ENCODE measurements at places on chromosomes 3 and 15. TPM values are rescaled to one million over a fixed set of nuclear protein-coding genes. Genes with fewer than 3 reads are reported as not detected.

Gene DPPA2
- total RNA-seq: not detected

- DNase-seq: peak; percentile 62
Measured at GRCh38 chr15:85044251-85044853, 62.7 kb downstream of the PDE8A start.

DNA sequence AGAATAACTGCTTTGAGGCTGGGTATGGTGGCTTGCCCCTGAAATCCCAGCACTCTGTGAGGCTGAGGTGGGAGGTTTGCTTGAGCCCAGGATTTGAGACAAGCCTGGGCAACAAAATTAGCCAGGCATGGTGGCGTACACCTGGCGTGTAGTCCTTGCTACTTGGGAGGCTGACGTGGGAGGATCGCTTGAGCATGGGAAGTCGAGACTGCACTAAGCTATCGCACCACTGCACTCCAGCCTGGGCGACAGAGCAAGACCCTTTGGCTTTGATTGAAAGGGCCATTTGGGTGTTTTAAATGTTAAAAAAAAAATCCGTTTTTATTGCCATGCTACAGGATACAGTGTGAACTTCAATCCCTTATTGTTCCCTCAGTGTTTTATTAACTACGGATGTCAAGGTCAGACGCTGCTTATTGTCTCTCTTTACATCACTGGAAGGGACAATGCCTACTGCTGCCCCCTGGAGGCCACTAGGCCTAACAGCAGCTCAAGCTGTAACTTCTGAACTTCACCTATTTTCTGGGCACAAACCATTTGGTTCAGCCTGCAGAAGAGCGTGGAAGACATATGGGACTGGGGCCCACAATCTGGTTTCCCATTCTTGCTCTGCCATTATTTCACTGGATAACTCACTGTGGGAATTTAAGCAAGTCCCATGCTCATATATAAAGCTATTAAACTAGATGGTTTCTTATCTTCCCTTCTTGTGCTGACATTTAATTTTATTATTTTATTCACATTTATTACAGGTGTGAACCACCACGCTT lies 15.3 kb upstream of the IREB2 start:
- peak; percentile 45 for DNase-seq

DNA sequence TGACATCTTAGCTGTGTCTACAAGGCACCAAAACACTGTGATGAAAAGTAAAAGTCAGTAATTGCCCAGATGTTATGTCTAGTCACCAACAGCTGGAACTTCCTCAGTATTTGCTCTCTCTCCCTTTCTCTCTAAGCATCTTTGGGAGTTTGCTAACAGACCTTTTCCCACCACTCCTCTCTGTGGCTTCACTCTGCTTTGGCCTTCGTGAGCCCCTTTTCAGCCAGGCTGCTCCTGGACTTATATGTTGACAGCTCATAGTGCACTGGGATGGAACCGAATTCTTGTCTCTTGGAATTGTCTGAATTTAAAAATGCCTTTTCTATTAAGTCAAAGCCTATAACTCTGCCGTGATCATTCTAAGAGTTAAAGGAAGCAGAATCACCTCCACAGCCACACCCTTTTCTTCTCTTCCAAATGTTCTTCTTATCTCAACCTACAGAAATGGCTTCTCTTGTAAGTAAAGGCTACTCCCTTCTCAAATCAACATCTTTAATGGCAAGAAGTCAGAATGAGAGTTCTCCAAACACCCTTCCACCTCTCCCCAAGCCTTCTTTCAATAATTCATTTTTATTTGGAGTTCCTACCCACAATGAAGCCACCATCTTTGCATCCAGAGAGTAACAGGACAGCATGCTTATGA lies 17.2 kb upstream of the FOXP1 start:
- no peak for DNase-seq

DNA sequence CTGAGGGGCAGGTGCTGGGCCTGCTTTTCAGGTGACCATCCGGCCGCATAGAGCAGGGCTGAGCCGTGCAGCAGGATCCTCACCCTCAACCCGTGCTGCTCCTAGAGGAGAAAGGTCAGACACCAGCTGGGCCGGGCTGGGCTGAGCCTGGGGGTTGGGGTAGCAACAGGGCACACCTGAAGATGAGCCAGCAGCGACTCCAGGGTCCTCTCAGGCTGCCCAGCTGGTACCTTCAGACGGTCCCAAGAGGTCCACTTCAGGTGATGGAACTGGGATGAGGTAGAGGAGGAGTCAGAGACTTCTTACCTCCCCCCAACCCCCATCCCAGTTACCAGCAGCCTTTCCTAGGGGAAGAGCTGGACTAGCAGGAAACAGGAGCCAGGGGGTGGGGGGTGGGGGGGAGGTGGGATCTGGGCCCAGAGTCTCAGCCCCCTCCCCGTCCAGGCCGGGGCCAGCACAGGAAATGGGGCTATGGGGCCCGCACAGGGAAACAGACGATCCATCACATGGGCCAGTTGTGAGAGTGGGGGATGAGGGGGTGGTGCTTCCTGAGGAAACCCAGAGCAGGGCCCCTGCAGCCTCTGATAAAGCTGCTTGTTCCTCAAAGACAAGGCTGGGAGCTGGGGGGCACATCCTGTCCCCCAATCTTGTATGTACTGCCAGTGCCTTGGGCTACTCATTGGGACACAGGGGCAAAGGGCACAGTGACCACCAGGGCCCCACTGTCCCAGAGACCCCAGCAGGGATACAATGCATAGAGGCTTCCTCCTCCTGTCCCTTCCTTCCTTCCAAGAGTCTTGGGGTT lies 3.0 kb downstream of the INKA1 start:
- DNase-seq: no peak

DNA sequence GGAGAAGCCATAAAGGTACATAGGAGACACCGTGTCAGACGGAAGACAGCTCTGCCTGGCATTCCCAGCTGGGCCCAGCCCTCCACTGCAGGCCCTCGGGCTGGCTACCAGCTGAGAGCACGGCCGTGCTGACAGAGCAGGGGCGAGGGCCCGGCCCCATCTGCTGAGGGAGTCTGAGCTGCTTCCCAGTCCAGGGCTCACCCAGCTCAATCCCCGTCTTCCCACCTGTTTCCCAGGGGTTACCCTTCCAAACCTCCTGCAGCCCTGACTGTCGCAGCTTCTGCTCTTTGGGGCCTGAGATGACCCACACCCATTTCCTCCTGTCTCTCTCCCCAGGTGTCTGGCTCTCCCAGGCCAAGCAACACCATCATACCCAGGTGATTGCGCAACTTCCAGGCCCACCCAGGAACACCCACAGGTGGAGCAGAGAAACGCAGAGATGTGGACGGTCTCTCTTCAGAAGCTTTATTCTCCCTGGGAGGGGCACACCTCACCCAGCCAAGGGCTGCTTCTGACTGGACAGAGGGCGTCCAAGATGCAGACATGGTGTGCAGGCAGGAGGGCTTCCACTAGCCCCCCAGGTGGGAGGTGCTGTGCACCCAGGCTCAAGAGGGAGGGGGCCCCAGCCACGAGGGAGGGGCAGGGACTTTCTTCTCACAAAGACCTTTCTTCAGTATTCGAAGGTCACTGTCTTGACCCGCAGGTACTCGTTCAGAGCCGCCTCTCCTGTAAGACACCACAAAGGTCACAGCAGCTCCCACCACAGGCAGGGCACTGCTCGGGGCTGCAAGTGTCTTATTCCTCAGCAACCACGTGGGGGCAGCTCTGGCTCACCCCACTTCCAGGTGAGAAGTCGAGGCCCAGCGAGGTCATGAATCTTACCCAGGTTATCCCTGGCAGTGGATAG lies 19.4 kb upstream of the SLC41A3 start:
- DNase-seq: no peak

GRCh38 chr15:99744142-99744541 lies 10.9 kb upstream of the LYSMD4 start:
- DNase-seq: no peak

GRCh38 chr15:85681386-85681785 lies 113.3 kb downstream of the KLHL25 start:
- DNase-seq: no peak

DNA sequence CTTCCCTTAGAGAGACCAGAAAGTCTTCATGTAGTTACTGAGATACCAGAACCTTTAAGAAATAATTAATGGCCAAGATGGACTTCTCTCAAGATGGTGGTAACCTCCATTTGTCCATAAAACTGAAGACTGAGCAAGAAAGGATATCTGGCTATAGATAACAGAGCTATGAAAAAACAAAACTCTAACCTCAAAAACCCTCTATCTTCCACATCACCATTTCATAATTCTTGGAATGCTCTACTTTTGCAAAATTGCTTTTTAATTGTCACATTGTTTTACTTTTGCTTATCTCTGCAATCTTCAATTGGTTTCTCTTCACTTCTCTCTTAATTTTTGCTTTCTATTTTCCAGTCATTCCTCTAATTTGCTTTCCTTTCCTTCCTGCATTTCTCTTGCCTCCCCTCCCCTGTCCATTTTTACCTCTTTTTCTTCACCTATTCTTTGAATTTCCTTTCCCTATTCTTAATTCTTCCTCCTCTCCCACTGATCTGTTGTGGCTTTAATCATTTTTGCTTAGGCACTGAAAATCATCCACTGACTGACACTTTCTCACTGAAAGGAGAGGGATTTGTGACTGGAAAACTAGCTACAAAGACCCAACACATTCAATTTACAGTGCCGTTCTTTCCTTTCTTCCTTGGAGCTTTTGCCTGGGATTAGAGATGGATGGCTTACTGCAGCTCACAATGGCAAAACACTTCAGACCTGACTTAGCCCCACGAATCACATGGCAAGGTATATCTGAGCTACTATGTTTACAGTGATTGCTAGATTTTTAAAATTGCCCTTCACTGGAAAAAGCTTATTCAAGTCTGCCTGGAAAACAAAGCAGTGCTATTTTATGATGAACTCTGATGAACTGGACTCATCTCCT lies 242.8 kb downstream of the CHST2 start:
- DNase-seq: no peak

Gene ZKSCAN7
- total RNA-seq: 7.4 TPM

Gene KIF9
- 2.2 TPM for total RNA-seq

GRCh38 chr3:61687663-61688306 lies 126.4 kb downstream of the PTPRG start:
- no peak for DNase-seq

DNA sequence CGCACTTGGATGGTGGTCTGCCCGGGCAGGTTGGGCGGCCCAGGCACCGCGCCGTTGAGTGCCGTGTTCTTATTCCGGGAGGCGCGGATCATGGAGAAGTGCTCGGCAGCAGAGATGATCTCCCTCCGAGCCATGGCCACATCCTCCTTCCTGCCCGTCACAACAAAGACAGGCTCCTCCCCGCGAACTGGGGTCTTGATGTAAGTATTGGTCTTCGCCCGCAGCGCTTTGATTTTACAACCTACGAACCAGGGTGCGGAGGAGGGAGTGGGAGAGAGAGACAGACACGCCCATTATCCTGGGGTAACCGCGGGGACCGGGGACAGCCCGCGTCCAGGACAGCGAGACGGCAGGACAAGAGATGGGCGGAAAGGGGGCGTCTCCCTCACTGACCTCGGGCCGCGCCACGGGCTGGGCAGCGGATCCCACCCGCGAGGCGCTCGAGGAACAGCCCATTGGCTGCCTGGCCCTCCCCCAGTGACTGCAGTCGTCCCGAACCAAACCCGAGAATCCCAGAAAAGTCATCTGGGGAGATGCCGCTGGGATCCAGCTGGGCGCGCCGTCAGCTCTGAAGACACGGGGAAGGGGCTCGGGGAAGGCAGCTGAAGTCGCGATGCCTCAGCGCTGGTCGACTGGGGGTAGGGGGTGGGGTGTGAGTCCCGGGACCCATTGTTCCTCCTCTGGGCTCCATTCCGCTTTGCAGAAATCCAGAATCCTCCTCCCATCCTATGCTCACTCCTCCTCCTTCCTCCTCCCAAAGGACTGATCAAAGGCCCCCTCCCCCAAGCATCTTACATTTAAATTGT lies 1.2 kb downstream of the MEX3B start:
- DNase-seq: peak; percentile 61

DNA sequence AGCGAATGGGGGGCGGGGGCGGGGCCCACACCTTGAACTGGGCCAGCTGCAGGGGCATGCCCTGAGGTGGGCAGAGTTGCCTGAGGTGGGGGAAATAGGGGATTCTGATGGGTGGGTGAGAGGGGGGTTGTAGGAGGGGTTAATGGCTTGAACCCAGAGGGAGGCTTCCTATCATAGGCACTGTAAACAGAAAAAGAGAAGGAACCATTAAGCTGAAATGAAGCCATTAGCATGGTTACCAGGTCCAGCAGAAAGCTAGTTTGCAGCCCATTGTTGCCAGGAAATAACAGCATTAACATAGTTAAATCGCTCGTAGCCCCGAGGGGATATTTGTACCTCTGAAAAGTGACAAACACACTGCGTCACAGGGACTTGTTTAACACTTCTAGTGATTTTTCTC lies 29.0 kb downstream of the ETV5 start:
- DNase-seq: no peak

DNA sequence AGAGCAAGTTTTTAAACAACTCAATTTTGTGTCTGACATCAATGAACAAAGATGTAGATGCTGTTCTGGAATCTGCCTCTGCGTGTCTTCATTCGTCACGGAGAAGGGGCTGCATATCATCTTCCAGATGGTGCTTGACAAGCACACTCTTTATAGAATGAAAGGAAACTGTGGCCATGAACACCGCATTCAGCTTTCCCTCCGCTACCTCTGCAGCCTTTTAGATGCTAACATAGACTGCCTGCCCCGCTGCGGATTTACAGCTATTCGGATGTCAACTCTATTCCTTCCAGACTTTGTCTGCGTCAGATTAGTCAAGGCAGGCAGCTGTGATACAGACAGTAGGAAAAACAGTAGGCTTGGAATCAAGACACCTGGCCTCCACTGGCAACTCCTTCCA lies 232.9 kb downstream of the TJP1 start:
- no peak for DNase-seq

DNA sequence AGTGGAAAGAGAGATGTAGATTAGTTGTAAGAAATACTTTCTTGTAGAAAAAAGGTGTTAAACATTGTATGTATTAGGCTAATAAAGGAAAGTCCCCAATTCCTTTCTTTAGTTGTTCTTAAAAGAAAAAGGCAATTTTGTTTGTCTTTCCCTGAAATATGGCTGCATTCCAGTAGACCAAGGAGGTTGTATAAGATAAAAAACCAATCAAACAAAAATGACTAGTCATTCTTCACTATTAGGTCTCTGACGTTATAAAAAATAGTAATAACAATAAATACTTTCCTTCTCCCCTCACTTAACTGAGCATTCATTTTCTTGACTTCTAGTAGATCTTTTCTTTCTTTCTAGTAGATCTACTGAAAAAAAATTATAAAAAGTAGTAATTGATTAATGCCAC lies 8.6 kb upstream of the PPM1L start:
- DNase-seq: no peak

DNA sequence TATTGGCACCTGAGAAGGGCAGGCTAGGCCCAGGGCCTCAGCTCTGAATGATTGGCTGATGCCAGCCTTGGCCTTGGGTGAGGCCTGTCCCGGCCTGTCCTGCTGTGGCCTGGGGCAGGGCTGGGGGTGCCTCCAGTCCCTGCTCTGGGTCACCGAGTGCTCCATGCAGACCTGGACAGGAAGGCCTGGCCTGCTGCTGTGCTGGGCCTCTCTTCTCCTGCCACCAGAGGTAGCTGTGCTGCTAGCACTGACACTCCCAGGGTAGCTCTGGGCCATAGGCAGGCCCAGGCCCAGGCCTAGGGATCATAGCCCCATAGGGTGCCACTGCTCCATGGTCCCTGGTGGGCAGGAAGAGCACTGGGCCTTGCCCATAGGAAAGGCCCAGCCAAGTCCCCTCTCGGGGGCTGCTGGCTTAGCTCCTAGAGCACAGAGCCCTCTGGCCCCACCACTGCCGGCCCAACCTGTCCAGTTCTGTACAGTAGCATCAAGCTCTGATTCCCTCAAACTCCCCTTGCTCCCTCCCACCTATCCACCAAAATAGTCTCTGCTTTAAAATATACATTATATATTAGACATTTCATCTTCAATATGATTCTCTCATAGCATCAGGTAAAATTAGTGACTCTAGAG lies 18.2 kb downstream of the ABTB1 start:
- DNase-seq: peak; percentile 71

Gene CFAP161
- 1.2 TPM for total RNA-seq

Gene MRAS
- total RNA-seq: 40.8 TPM

Gene ISLR2
- not detected for total RNA-seq

Gene PDZRN3
- 6.7 TPM for total RNA-seq
